ENCODE measurements at places on chromosomes 7 and 10. TPM values are rescaled to one million over a fixed set of nuclear protein-coding genes. Genes with fewer than 3 reads are reported as not detected.
A peak's percentile ranks its signal among the peaks of the same experiment; 100 is the strongest.

The LRRN3 gene
- total RNA-seq = 0.86 TPM

GRCh38 chr7:73314271-73314670 lies 5.6 kb upstream of the NSUN5 start:
- DNase-seq = no peak

The MSANTD7 gene
- 17.1 TPM for total RNA-seq

- peak; percentile 60 for DNase-seq
Observed at GRCh38 chr10:133257489-133258065, 19.1 kb downstream of the ADAM8 start.

- no peak for DNase-seq
Observed at GRCh38 chr7:71254751-71255150, 122.8 kb downstream of the GALNT17 start.

GRCh38 chr10:11448545-11449244 lies 162.8 kb downstream of the USP6NL start:
- DNase-seq = no peak

The H2BK1 gene
- not detected for total RNA-seq
